T-helper 17 cell (primary cell): ENCODE measurements at places on chromosomes 3 and 15.

DNA sequence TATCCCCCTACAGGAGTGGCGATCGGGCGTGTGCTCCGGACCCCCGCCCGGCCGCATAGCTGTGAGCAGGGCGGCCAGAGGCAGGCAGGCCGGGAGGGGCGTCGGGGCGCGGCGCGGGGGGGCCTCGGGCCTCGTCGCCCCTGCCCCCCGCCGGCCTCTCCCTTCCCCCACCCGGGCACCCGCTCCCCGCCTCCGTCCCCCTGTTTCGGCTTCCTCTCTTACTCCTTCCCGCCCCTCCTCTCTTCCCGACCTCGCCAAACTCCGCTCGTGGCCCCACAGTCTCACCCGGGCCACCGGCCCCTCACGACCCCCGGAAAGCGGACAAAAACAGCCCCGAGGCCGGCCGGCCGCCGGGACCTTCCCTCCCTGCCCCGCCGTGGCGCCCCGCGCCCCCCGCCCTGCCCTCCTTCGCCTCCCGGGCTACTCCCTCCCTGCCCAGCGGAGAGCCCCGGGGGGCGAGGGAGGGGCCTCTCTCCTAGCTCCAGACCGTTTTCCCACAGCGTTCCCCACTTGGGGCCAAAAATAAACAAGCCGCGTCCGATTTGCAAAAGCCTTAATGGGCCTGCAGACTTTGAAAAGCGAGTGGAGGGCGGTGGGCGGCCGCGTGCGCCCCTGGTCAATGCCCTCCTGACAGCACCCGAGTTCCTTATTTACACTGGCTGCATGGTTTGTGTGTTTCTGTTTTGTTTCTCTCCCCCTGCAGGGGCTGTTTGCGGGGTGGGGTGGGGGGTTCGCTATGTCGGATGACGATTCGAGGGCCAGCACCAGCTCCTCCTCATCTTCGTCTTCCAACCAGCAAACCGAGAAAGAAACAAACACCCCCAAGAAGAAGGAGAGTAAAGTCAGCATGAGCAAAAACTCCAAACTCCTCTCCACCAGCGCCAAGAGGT, 1.0 kb downstream of the UBE2E1 start:
- H3K4me1 ChIP-seq, result peaks cover 44% of the 10 kb centered on the region
- peak overlapping the region; percentile 94 for H3K4me3 ChIP-seq
- H3K36me3 ChIP-seq, result peaks cover 13% of the 10 kb centered on the region
- no peaks in the 10 kb centered on the region for H3K27me3 ChIP-seq

- no peaks in the 10 kb centered on the region for H3K36me3 ChIP-seq
- peak overlapping the region; percentile 58 for H3K4me3 ChIP-seq
- H3K27me3 ChIP-seq, result no peaks in the 10 kb centered on the region
- DNase-seq, result no peak
Observed at GRCh38 chr15:101244036-101244781, 7.6 kb downstream of the CHSY1 start.

GRCh38 chr3:65963787-65964677, 74.7 kb downstream of the MAGI1 start:
- H3K27me3 ChIP-seq, result no peaks in the 10 kb centered on the region
- no peak overlapping the region for H3K4me3 ChIP-seq
- no peak overlapping the region for H3K27ac ChIP-seq
- no peak for DNase-seq
- H3K36me3 ChIP-seq, result no peaks in the 10 kb centered on the region
- no peaks in the 10 kb centered on the region for H3K4me1 ChIP-seq

DNA sequence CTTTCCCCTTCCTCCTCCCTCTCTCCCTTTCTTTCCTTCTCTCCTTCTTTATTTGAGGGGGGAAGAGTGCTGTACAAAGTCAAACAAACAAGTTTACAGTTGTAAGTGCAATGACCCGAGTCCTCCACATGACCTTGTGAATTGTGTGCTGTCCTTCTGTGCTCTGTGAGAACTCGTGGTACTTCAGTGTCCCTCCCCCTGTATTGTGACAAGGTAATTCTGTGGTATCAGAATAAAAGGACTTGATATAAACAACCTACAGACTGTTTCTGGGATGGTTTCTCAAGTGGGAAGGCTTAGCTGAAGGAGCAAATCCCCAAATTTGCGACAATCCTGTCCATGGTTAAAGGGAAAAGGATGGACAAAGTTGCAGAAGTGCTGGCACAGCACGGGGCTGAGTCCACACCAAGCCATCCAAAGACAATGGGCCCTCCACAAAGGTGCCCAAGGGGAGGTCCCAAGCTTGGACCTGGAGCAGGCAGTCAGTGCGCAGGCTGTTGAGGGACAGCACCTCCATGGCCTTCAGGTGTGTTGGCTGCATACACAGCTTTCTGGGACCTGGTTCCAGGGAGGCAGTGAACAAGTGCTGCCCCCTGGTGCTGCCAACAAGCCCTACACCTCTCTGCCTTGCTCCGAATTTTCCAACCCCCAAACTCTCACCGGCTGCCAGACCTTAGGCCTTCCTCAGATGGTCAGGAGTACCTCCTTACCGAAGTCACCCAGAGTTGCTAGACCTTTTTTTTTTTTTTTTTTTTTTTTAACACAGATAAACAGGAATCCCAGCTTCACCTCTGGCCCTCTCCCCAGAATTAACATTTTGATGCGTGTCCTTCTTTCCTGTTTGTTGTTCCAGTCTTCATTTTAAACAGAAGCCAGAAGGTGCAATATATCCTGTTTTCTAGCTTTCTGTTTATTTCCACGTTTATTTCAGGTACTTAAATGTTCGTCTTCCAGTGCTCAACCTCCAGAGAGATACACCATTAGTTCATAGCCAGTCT, 2.6 kb upstream of the APEH start:
- H3K27me3 ChIP-seq, result no peaks in the 10 kb centered on the region
- H3K4me1 ChIP-seq, result peaks cover 24% of the 10 kb centered on the region
- peak overlapping the region; percentile 16 for H3K27ac ChIP-seq
- DNase-seq, result peak; percentile 50

GRCh38 chr3:32249184-32249782, 10.8 kb downstream of the CMTM8 start:
- peaks cover 32% of the 10 kb centered on the region for H3K4me1 ChIP-seq
- DNase-seq, result no peak
- H3K36me3 ChIP-seq, result no peaks in the 10 kb centered on the region
- no peak overlapping the region for H3K27ac ChIP-seq

GRCh38 chr3:177329854-177330253, 132.6 kb upstream of the TBL1XR1 start:
- no peaks in the 10 kb centered on the region for H3K4me1 ChIP-seq
- DNase-seq, result no peak
- peak overlapping the region; percentile 29 for H3K27ac ChIP-seq

- no peak for DNase-seq
- H3K4me3 ChIP-seq, result no peak overlapping the region
- no peak overlapping the region for H3K27ac ChIP-seq
- H3K4me1 ChIP-seq, result no peaks in the 10 kb centered on the region
Observed at GRCh38 chr15:33608714-33609113, 297.9 kb downstream of the RYR3 start.

DNA sequence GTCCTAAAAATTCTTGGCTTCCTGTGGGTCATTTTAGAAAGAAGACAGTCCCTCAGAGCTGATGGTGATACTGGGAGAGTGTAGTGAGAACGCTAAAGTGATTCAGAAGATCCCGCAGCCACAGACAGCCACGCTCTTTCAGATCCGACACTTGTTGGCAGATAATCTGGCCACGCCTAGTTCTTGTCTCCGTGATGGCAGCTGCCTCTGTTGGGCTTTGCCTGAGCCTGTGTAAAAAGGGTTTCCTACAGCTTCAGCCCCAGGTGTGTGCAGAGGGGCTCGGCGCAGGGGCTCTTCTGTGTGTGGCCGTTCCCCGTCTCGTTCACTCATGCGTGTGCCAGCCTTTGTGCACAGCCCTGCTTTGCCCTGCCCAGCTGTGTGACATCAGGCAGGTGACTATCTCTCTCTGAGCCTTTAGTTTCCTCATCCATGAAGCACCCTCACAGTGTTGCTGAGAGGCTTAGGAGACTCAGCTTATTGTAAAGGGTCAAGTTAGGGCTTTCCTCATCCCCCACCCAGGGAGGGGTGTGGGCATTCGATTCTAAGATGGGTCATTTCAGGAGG, 6.3 kb downstream of the IRAK2 start:
- no peaks in the 10 kb centered on the region for H3K36me3 ChIP-seq
- no peak overlapping the region for H3K27ac ChIP-seq
- peaks cover 12% of the 10 kb centered on the region for H3K4me1 ChIP-seq
- no peaks in the 10 kb centered on the region for H3K27me3 ChIP-seq
- H3K4me3 ChIP-seq, result no peak overlapping the region
- DNase-seq, result no peak

DNA sequence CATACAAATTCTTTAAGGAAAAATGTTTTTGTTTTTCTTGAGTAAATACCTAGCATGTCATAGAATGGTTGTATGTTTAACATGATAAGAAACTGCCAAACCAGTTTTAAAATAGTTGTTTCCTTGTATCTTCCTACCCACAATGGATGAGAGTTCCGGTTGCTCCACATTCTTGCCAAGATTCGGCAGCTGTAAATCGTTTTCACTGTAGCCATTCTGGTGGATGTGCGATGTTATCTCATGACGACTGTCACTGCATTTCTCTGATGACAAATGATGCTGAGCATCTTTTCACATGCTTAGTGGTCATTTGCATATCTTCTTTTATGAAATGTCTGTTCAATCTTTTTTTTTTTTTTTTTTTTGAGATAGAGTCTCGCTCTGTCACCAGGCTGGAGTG, 36.6 kb upstream of the SH3GL3 start:
- no peaks in the 10 kb centered on the region for H3K36me3 ChIP-seq
- no peaks in the 10 kb centered on the region for H3K4me1 ChIP-seq
- H3K27ac ChIP-seq, result no peak overlapping the region
- no peak overlapping the region for H3K4me3 ChIP-seq
- DNase-seq, result no peak

- peaks cover 14% of the 10 kb centered on the region for H3K27me3 ChIP-seq
- H3K36me3 ChIP-seq, result no peaks in the 10 kb centered on the region
- DNase-seq, result no peak
- H3K27ac ChIP-seq, result no peak overlapping the region
Observed at GRCh38 chr15:73414876-73415275, 28.1 kb upstream of the REC114 start.
